Sigmoid colon (tissue), 7 donors: ENCODE measurements at places on chromosomes 5 and 9. TPM values are rescaled to one million over a fixed set of nuclear protein-coding genes. Genes with fewer than 3 reads are reported as not detected.

GRCh38 chr9:120151806-120152205 is 428.2 kb downstream of the CDK5RAP2 start:
- DNase-seq: no peak

DNA sequence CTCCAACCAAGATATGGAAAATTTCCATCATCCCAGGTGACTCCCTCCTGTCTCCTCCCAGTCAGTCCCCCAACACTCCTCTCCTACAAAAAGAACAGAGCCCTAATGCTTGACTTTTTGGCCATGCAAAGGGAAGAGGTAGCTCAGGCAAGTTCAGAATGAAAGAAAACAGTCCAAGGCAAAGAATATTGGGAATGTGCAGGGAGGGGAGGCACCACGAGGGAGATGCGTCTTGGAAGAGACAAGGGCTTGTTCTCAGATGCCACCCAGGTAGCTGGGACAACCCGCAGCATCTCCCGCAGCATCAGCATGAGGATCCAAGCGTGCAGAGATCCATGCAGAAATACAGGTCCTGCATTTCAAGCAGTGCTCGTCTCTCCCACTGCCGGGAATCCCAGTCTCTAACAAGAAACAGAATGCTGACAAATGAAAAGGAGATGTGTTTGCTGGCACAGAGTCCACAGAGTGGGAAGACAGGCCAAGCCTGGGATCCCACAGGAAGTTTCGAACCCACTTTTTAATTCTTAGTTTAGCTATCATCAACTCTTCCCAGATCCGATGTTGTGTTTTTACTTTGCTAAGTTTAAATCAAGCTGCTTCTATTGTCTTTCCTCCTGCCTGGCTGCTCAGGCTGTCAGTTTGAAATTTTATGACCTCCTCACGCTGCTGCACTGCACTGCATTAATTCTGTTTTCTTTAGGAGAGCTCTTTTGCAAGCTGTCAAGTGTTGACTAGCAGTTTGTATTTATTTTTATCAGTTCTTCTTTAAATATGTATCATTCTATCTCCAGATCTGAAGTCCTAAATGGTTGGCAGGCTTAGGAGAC is 86.8 kb upstream of the OSMR start:
- DNase-seq: no peak

DNA sequence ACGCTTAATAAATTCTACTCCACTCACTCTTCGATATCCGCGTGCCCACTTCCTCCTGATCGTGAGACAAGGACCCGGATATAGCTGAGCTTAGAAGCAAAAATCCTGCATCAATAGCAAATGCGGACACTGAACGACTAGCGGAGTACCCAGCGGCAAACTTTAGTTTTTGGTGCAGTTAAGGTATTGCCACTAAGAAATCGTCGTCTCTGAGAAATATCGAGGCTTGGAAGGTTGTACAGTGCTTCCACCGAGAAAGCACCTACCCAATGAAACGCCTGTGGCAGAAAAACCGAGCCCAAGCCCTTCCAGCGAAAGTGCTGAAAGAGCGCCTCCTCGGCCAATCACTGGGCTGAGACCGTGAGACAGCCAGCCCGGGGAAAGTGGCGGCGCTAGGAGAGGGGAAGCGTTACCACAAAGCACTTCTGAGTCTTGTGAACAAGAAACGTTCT is 32.2 kb downstream of the ANXA2R start:
- peak; percentile 78 for DNase-seq

DNA sequence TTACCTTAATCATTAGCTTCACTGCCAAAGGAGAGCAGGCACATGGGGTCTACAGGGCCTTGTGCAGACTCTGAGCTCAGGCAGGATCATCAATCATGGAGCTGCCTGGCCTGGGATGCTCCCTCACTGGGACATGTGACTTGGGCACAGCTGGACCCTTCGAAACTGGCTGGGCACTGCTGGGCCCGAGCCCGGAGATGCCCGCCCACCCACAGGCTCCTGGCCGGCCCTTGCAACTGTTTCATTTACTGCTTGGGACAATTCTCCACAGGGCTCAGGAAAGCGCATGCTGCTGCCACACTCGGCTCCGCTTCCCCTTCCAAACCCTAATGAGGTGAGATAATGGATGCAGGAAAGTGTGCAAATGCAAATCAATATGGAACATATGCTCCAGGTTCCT is 387.5 kb downstream of the TRIM36 start:
- no peak for DNase-seq

GRCh38 chr5:146962801-146963355 is 84.3 kb upstream of the PPP2R2B start:
- no peak for DNase-seq

- DNase-seq: no peak
Observed at GRCh38 chr9:114621975-114622609, 11.0 kb downstream of the TMEM268 start.

DNA sequence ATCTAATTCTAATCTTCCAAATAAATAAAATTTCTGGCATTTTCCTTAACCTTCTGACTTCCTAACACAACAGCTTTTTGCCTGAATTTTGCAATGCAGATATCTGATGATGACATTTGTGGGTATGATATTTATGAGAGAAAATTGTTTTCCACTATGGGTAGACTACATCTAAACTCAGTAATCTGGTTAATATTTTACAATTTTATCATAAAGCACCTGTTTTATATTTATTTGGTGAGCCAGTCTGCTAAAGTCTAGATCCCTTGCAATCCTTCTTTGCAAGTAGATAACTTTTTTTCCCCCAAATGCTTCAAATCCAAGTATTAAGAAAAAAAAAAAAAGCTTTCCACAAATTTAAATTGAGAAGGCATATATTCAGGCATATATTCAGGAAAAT is 246.2 kb upstream of the DAB2 start:
- DNase-seq: no peak

DNA sequence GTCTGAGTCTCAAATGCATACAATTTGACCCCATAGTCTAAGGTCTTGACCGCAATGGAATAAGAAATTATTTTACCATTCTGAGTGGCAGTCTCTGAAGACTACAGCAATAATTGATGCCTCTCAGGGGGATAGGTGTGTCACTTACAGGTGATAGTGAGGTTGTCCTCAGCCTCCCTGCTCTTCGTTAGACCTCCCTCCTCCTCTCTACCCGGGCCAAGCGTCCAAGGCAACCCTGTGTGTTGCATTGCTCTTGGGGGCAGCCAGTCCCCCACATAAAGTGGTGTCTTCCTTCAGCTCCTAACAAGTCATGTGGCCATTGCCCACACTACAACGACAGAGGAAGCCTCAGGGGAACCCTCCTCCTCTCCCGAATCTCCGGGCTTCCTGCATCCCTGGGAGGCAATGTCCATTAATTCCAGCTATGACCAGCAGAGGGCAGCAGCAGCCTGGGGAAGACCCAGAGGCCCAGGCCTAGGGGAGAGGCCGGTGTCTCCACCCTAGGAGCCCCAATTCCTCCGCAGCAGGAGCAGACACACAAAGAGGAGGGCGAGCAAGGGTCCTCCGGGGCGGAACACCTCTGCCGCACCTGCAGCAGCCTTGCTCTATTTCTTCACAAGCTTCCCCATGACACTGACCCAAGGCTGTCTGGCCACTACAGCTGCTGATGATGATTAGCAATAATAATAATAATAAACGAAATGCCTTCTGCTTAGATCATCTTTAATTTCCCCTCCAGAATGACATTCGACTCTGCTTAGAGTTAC is 134.8 kb downstream of the KCNIP1 start:
- peak; percentile 73 for DNase-seq

GRCh38 chr9:127283135-127283534 is 18.6 kb downstream of the GARNL3 start:
- DNase-seq: no peak

GRCh38 chr9:33684831-33685230 is 110.5 kb upstream of the PRSS3 start:
- no peak for DNase-seq

DNA sequence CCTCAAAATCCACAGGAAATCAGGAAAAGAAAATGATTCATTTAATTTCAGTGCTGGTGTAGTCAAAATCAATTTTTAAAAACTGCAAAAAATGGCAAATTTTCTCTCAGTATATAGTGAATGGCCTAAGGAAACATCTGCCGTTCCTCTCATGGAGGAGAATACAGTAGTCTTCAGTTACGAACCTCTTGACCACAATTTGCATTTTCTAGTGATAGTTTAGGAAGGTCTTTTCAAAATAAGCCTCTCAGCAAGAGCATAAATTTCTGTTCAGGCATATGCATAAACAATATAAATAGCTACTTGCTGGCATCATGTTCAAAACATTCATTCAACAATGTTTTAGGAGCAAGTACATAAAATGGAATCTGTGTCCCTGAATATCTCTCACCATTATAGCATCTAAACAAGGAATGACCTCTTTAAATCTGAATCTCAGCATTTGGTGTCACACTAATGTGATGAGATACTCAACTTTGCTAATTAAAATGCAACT is 33.5 kb downstream of the HAPLN1 start:
- no peak for DNase-seq

DNA sequence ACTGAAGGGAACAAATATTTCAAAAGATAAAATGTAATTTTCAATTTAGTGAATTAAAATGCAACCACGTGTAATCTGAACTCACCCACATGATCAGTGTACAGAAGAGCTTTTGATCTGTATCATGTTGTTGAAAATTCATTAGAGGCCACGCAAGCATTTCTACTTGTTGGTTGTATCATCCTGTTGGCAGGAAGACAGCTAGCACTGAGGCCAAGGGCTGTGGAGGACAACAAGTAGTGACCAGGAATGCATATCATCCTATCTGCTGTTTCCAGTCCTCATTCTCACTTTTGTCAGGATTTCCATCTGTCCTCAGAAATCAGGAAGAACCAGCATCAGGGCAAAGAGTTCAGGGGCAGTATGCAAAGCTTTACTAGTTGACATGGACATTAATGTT is 29.9 kb upstream of the CKS2 start:
- no peak for DNase-seq

GRCh38 chr9:137445930-137446431 is 4.8 kb upstream of the ENTPD8 start:
- DNase-seq: no peak

DNA sequence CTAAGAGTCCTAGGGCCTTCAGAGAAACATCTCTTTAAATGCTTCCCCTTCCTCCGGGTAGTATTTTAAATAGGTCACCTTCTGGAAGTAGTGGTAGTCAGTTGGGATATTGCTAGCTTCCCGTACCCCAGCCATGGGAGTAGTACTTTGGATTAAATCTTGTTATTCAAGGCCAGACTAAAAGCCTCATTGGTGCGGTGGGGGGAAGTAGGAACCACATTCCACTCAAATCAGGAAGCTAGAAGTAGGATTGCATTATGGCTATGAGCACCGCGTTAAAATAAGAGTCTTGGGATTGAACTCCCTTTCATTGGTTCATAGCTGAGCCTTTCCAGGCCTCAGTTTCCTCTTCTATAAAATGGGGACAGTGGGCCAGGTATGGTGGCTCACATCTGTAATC is 6.7 kb downstream of the KCNIP1 start:
- DNase-seq: no peak

GRCh38 chr5:67004730-67005350 is 191.8 kb downstream of the CD180 start:
- DNase-seq: no peak

- peak; percentile 26 for DNase-seq
Observed at GRCh38 chr5:78533356-78533755, 115.2 kb downstream of the LHFPL2 start.

GRCh38 chr9:107759823-107760166 is 270.2 kb upstream of the KLF4 start:
- no peak for DNase-seq

GRCh38 chr5:57844410-57844809 is 361.8 kb upstream of the ACTBL2 start:
- no peak for DNase-seq

DNA sequence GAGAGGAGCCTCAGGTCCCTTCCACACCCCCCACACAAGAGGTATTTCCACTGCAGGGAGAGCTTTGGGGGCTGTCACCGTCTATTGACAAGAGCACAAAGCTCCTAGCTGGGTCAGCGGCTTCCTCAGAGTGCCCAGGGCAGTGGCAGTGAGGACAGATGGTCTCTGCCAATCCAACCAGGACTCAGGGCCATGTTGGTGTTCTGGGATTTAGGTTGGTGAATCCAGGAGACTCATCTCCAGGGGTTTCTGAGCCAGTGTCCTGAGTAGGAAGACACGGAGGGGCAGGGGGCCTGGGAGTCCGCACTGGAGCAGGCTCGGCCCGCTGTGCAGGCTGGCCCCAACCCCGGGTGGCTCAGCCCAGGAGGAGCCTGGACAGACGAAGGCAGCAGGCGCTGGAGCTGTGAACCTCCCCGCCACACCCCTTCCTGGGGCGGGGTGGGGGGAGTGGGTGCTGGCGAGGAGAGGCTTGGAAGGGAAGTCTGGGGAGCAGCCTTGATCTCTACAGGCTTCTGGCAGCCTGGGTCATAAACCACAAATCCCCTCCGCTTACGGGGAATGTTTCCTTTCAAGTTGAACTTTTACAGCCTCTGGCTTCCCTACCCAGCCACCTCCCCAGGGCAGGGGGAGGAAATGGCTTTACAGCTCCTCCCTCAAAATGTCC is 19.6 kb downstream of the CRB2 start:
- DNase-seq: peak; percentile 84

DNA sequence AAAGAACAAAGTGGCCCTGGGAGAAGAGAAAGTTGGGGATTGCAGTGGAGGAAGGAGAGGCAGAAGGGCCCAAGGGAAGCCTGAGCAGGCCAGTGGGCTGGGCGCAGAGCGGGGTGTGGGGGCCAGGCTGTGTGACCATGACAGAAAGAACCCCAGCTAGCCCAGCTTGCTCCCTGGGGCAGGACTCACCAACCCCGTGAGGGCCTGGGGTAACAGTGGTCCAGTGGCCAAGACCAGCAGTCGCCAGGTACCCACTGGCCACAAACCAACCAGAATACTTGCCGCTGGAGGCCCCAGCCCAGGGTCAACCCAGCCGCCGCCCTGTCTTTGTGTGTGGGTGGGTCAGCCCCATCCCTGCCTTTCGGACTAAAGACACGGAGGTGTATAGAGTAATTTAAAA is 146.5 kb downstream of the CACNA1B start:
- DNase-seq: peak; percentile 50

PROB1 gene
- polyA plus RNA-seq: under 0.01 TPM

UBE2B gene
- 148 TPM for polyA plus RNA-seq

C9orf78 gene
- 74.9 TPM for polyA plus RNA-seq

LTC4S gene
- polyA plus RNA-seq: 3.6 TPM

FAM81B gene
- not detected for polyA plus RNA-seq

SLC4A9 gene
- not detected for polyA plus RNA-seq
